Stimulated activated CD8-positive, alpha-beta memory T cell treated with anti-CD3 and anti-CD28 coated beads, Interleukin-4, amount 100 ng/mL, for 4 hours (primary cell): ENCODE measurements at places on chromosomes 4 and X.

- no peak for DNase-seq
Observed at GRCh38 chr4:2891294-2891693, 47.6 kb downstream of the ADD1 start.

GRCh38 chr4:155900381-155900780 is 3.1 kb upstream of the TDO2 start:
- DNase-seq, result no peak

DNA sequence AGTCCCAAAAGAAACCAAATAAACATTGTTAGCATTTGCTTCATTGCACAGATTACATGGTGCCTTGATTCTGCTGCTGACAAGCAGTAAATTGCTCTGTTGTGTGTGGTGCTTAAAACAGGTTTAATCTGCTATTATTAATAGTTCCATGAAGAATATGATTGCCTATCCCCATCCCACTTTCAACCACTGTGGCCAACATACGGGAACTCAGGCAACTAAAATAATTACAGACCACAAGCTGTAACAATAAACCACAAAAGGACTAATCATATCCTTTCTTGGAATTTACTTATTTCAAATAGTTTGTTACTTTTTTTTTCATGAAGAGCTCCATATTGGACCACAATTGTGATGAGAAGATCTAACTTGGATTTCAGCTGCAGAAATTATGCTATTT is 131.5 kb downstream of the PACRGL start:
- DNase-seq, result no peak

DNA sequence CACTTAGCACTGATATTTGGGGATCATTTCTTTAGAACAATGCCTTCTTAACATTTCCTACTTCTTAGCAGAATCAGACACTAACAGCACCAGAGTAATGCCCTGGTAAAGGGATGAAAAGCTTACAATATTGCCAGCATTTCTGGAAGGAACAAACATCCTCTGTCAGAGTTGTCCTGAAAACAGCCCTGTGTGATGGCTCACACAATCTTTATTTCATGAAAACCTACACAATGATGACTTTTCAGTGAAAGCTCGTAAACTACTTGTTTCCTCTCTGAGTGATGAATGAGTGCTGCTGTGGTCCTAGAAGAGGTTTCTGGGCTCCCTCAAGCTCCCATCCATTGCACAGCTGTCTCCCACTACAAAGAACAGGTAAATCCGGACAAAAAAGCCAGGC is 52.8 kb downstream of the GPC4 start:
- DNase-seq, result no peak

GRCh38 chrX:129593137-129593536 is 53.1 kb downstream of the OCRL start:
- no peak for DNase-seq

GRCh38 chr4:107793996-107794395 is 30.7 kb upstream of the SGMS2 start:
- DNase-seq, result no peak

- no peak for DNase-seq
Observed at GRCh38 chrX:119981286-119982070, 37.9 kb upstream of the NKAP start.

- no peak for DNase-seq
Observed at GRCh38 chr4:107710493-107711459, 9.3 kb downstream of the PAPSS1 start.

GRCh38 chr4:1334579-1334895 is 12.5 kb upstream of the UVSSA start:
- DNase-seq, result no peak

DNA sequence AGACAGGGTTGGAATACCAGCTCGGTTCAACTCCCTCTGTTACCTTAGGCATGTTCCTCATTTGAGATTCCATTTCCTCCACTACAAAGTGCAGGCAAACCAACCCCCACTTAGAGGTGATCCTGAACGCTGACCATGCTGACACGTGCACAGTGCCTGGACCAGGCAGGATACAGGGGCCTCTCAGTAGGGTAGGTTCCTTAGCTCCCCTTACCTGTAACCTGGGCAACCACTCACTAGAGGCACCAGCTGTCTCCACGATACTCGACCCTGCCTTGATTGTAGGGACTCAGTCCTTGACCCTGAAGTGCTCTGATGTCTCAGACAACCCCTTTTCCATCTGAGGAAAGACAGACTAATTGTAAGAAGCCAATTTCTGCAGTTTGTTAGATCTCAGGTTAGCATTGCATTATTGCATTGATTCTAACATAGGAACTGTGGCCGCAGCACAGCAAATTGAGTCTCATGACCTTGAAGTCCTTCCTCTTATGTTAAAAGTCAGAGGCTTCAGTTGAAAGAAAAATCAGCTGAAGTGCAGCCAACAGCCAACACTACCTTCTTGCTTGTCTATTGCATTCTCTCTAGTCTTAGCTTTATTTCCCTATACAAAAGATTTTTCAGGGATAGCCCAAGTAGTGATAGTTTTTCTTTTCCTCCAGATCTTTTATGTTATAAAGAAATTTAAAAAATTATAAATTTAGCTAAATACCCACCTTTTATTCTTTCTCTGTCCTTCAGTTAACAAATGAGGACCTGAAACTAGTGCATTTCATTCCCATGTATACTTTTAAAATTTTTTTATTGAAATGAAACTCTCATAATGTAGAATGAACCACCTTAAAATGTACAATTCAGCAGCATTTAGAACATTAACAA is 11.2 kb upstream of the C1QTNF7 start:
- DNase-seq, result no peak

- no peak for DNase-seq
Observed at GRCh38 chr4:173488656-173489055, 41.4 kb downstream of the HAND2 start.

DNA sequence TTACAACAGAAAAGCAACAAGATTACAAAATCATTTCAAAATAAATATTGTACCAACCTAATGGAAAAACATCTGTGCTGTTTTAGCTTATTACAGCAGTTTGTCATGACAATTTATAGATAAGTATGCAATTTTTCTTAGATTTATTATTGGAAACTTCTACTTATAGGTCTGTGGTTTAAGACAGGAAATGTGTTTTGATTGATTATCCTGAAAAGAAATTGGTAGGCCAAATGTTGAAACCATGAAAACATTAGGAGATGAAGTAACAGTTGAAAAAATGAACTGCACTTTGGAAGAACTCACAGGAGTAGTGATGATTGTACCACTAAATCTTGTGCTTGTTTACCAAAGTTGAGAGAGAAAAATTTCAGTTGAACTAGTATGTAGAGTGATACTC is 162.2 kb upstream of the GIMD1 start:
- no peak for DNase-seq

DNA sequence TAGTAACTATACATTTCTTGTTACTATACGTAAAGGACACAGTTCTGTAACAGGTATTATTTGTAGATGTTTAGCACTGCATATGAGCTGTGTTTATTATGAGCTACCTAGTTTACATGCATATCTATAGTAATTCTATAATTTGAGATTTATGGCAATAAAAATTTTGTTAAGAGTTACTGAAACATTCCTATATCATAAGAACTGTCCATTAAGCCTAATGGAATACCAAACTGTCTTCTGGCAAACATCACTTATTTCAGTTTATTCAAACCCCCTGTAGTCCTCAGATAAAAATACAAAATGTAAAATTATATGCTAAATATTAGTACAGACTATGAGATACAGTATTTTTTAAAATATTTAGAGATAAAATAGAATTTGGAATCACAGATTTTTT is 205.2 kb downstream of the ADGRL3 start:
- DNase-seq, result no peak
